DND-41 (cell line): ENCODE measurements at places on chromosomes 5 and 9.
A peak's percentile ranks its signal among the peaks of the same experiment; 100 is the strongest.

DNA sequence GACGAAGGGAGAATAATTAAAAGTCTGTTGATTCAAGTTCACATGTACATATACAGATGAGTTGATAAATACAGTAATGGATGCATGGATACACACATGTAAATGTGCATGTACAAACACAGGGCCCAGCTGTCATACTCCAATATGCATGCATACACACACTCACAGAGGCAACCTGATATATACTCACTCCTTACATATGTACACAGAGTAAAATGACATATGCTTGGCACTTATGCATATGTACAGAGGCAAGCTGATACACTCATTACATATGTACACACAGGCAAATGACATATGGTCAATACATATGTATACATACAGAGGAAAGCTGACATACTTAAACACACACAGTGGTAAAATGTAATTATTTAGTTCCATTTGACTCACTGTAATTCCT, 7.2 kb upstream of the TMEFF1 start:
- no peak for DNase-seq

DNA sequence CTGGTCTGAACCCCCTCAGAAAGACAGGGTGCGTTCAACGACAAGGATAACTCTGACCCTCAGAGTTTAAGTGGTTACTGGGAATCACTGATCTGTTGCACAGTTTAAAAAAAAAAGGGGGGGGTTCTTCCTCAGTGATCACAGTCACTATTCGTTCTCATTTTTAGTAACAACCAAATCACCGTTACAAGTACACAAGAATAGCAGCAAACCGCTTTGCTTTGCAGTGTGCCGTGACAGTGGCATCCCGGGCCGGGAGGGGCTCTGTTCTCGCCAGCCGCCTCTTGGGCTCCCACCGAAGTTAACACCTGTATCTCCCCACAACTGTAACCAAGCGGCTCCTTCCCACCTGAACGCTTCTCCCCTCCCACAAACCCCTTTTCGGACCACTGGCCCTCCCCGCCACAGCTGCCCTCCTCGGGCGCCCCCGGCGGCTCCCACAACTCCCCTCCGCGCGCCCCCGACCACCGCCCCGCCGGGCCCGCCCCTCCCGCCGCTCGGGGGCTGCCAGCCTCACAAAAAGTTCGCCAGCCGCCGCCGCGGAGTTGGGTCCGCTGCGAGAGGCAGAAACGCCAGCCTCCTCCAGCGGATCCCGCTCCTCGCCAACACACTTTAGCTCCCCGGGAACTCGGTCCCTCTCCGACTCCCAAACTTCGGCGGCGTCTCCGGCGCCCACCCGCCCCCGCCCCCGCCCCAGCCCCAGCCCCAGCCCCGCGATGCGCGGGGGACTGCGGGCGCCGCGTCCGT, 1.2 kb downstream of the SSBP2 start:
- peak; percentile 80 for DNase-seq

GRCh38 chr5:143521846-143522400, 118.4 kb upstream of the NR3C1 start:
- DNase-seq, result no peak

- no peak for DNase-seq
These were observed 7.4 kb upstream of the CEL start for GRCh38 chr9:133054194-133054890.

DNA sequence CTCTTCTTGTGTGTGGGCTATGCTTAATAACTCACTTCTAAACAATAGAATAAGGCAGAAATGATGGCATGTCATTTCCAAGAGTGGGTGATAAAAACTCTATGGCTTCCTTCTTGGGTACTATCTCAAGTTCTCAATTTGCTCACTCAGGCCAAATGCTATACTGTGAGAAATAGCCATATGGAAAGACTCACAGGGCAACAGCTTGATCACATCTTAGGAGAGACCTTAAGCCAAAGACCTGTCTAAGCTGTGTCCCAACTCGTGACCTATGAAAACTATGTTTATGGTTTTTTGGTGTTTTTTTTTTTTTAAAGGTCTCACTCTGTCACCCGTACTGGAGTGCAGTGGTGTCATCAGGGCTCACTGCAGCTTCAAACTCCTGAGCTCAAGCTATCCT, 2.1 kb upstream of the UIMC1 start:
- DNase-seq, result no peak

DNA sequence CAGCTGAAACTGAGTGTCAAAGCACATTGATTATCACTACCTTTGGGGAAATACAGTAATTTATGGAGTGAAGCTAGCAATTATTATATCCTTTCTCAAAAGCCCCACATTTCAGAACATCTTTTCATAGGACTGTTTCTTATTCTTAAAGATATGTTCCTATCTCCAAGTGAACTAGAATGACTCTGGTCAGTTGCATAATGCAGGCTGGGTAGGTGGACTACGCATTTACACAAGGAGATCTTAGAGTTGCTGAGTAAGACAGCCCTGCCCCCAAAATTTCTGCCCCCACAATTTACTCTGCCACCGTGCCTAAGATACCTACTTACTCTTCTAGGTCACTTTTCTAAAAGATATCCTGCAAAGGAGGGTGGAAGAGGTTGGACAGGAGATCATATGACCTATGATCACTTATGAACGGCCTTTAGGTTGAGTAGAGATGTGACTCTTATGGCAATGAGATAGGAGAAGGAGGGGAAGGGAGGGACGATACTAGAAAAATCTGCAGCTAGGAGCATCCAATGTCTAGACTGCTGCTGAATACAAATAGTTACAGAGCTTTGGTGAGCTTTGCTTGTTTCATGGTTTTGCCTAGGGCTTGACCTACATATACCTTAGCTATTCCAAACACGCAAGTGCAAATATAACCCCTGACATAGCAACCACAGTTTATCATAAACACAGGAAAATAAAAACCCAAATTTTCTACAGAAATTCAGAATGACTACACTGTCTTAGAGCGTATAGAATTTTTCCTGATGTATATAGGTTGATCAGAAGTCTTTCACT, 121.7 kb downstream of the GLIS3 start:
- no peak for DNase-seq

GRCh38 chr9:132806306-132806705, 71.8 kb downstream of the AK8 start:
- DNase-seq, result no peak

- no peak for DNase-seq
These were observed 10.3 kb upstream of the LAMC3 start for GRCh38 chr9:130998597-130999244.

GRCh38 chr5:57761513-57761912, 278.9 kb upstream of the ACTBL2 start:
- no peak for DNase-seq

DNA sequence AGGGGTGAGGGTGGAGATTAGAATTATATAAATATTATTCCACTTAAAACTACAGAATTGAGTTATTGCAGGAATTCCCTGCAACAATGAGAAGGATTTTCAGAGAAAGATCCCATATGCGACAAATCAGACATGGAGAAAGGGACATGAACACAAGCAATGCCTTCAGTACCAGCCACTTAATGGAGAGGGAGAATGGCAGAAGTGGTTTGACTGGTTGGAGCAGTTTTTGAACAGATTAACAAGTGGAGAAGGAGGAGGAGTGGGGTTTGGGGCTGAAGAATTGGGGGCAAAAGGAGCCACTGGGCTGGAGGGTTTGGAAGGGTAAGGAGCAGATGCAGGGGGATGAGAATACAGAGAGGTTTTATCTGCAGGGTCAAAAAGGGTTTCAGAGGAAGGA, 620.9 kb upstream of the PTPRD start:
- DNase-seq, result no peak

DNA sequence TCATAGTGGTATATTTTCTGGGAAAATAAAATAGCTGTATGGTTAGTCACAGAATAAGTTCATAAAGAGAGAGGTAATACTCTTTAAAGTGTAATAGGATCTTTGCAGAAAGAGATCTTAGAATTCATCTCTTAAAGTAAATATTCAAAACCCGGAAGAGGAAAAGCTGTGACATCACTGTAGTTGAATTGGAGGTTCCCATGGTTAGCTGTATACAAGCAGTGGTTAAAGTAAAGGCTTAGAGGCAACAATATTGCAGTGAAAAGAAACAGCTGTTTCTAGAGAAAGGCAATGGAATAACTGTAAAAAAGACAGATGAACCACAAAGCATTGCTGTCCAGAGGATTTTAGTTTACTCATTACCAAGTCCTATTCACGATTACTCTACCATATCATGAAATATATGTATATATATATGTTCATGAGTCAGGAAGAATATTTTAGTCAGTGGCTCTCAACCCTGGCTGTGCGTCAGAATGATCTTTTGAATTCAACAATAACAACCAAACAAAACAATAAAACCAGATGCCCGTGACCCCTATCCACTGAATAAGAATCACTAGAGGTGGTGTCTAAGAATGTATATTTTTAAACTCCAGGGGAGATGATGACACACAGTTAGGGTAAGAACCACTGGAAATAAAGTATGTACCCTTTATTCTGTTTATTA, 4.7 kb downstream of the ERCC6L2 start:
- DNase-seq, result no peak

- DNase-seq, result peak; percentile 71
These were observed 1.3 kb downstream of the HMGXB3 start for GRCh38 chr5:150001660-150002486.

DNA sequence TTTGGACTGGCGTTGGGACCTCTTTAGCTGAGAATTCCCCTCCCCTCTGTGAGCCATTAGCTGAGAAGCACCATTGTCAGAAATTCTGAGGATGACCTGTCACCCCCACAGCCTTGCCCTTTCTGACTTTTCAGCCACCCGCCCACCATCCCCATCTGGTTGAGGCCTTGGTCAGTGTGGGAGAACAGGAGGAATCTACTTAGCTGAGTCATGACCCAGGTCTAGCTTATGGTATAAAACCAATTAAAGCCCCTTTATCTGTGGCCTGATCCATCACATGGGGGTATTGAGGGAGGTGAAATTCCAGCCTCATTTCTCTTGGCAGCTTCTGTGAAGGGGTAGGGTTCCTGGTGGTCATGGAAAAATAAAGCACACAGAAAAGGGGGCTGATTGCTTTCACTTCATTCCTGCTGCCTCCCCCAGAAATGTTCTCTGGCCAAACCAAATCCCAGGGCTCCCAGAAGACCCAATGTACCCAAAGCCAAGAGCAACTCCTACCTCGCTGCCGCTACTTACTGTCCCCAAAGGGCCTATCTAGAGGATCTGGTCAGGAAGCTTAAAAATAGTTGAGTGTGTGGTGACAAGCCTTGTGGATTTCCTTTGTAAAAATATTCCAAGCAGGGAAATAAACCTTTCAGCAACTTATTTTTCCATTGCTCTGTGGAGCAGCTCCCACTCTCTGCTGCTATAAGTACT, 174.8 kb upstream of the TNC start:
- no peak for DNase-seq

DNA sequence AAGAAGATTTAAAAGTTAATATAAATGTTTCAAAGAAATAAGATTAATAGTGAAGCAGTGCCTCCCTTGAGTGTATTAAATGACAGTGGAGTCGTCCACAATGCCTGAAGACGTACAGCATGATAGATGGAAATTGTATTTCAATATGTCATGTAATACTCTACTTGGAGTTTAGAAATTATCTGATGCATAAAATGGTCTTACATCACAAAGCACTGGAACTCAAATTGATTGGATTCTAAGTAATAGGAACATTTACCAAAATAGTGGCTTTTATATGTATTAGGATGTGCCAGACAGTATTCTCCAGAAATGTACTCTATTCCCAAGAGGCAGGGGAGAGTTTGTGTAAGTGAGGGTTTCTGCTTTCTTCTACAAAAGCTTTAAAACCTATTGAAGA, 49.4 kb downstream of the CDH10 start:
- no peak for DNase-seq

- no peak for DNase-seq
These were observed 23.8 kb upstream of the CPEB4 start for GRCh38 chr5:173864126-173865050.

GRCh38 chr5:59584858-59585846, 308.4 kb downstream of the PDE4D start:
- no peak for DNase-seq

DNA sequence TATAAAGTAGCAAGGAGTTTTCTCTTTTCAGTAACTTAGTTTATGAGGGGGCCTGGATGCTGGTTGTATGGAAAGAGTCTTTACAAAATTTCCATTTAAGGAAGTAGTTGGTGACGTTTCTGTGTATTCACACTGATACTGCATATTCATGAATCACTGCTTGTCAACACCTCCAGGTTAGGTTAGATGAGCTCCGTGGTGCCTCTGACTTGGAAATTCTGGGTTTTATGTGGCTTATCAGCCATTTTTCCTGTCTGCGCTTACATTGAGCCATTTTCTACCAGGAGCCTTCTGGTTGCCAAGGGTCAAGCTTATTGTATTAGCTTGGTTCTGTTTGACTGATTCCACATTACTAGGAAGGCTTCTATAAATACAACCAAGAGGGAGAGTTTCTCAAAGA, 128.3 kb downstream of the SLC28A3 start:
- DNase-seq, result no peak

GRCh38 chr9:134620751-134621557, 20.6 kb upstream of the COL5A1 start:
- no peak for DNase-seq

DNA sequence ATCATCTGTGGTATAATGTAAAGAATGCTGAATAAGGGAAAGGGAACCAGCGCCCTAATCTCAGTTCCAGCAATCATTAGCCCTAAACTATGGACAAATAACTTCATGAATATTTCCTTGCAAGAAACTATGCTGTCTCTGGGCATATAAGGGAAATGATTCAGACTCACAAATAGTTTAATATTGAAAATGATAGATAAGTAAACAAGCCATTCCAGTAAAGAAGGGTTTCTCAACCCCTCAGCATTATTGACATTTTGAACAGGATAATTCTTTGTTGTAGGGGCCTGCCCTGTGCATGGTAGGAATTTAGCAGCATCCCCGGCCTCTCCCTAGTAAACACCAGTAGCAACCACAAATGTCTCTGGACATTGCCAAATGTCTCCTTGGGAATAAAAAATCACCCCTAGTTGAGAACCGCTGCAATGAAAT, 23.8 kb downstream of the C5 start:
- no peak for DNase-seq

DNA sequence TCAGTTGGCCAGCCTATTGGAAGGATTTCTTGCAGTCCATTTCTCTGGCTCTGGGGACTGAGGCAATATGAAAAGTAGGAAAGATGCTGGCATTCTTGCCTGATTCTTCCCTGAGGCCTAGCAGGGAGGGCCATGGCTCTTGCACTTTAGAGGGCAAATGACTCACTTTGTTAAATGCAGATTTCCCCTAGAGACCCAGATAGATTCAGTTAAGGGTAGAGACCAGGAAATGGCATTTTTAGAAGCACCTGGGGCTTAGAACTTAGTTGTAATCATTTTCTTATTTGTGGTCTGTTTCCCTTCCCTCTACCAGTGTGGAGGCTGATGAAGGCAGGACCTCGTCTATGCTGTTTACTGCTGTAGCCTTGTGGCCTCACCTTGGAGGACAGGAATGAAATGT, 112.8 kb upstream of the NR3C1 start:
- peak; percentile 22 for DNase-seq

GRCh38 chr5:38673671-38674071, 117.2 kb upstream of the LIFR start:
- DNase-seq, result no peak
